NCI-H1048 (cell line): ENCODE measurements at places on chromosomes 7 and 10.

DNA sequence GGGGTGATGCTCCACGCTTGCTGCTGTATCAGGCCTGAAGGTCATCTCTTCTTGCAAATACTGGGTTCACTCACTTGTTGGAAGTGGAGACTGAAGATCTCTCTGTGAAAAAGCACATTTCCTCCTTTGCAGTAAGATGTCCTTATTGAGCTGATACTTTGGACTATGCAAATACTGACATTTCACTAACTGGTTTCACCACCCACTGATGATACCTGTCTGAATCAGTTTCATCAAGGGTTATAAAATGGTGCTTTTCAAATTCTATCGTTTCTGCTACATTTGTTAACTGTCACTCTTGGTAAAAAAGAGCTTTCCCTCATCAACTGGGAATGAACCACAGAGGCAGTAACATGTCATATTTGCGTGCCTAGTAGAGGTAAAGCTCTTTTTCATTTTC is 35.5 kb downstream of the RAB19 start:
- no peak for DNase-seq

GRCh38 chr10:89307269-89307577 is 5.4 kb downstream of the IFIT2 start:
- DNase-seq: no peak

DNA sequence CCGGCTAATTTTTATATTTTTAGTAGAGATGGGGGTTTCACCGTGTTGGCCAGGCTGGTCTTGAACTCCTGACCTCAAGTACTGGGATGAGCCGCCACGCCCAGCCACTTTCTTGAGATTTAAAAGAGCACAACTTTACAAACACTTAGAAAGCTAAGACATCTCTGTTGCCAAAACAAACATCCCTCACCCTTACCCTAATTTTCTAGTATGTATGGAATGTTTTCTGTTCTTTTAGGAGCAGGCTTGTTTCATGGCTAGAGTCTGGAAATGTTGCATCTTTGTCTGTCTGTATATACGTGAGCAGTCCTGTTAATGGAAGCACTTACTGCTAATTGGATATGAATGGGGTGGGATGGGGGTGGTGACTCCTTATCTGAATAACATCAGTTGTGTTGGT is 2.9 kb downstream of the OLAH start:
- DNase-seq: no peak

DNA sequence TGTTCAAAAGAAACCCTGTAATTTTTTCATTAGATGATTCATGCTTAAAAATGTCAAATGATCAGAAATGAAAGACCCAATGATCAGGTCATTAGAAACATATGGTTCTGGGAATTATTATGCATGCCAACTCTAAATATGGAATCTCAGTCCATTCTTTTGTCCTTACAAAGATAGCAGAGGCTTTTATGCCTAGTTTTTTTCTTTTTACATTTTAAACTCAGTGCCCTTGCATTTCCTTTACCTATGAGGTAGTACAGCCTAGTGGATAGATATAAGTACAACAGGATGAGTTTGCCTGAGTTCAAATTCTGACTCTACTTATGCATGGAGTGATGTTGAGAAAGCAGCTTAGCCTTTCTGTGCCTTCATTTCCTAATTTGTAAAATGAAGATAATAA is 392.9 kb downstream of the SUGCT start:
- no peak for DNase-seq

GRCh38 chr7:157839226-157839625 is 502.4 kb downstream of the DNAJB6 start:
- DNase-seq: no peak

GRCh38 chr7:55360486-55360885 is 4.7 kb upstream of the LANCL2 start:
- no peak for DNase-seq
